Fibroblast of skin of left biceps (primary cell): ENCODE measurements at places on chromosomes 5 and 9.

DNA sequence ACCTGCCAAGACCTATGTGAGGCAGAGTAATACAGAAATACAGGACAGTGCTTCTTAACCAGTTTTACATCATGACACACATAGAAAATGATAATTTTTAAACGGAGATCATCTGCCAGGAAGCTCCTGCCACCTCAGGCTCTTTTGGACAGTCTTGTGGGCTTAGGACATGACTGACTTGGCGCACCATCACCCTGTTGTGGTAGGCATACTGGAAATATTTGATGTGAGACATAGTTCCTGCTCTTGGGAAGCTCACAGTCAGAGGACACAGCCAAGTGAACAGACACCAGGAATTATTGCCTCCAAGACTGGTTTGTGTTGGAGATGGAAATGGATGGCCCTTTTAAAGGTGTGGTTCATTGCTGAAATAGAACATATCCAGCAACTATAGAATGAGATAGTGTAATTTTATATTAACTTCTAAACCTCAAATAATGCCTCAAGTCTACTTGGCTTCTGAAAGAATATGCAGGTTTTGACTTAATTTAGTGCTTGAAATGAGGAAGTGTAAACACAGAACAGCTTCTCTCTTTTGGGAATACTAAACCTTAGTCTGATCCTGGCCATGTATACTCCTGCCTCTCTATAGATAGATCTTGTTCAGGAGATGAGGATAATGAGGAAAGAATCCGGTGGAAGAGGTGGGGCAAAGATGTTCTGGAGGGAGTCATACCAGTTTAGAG lies 19.7 kb downstream of the CPEB4 start:
- no peak for DNase-seq

- DNase-seq, result no peak
These were observed 35.5 kb upstream of the ANXA2R start for GRCh38 chr5:43075319-43076293.

DNA sequence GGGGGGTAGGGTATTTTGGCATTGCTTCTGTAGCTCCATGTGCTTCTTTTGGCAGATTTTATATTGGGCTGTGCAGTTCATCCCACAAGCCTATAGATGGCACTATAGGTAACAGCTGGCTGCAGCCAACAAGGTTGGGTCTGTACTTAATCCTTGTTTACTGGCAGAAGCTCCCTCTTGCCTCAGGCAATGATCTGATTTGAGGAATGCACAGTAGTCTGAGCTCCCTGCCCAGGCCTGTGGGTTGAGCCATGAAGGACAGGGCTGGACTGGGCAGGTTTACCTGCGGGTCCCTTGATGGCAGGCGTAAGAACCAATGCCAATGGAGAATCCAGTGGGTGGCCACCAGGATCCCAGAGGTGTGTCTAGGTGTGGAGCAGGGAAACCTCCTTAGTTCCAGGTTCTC lies 11.7 kb upstream of the OR1J2 start:
- peak; percentile 3 for DNase-seq

- DNase-seq, result no peak
These were observed 153.0 kb downstream of the DENND1A start for GRCh38 chr9:123776708-123777537.

- DNase-seq, result no peak
These were observed 1349.6 kb upstream of the C9orf72 start for GRCh38 chr9:28922891-28923290.

- DNase-seq, result peak; percentile 51
These were observed 32.1 kb downstream of the NAIF1 start for GRCh38 chr9:128034821-128035652.

- no peak for DNase-seq
These were observed 45.8 kb upstream of the PRDM9 start for GRCh38 chr5:23461576-23461975.

- no peak for DNase-seq
These were observed 52.1 kb upstream of the FSTL4 start for GRCh38 chr5:133664422-133664821.

- peak; percentile 61 for DNase-seq
These were observed 47.2 kb downstream of the ARHGEF28 start for GRCh38 chr5:73673161-73673591.

- no peak for DNase-seq
These were observed 50.0 kb upstream of the RAI14 start for GRCh38 chr5:34606101-34606500.

DNA sequence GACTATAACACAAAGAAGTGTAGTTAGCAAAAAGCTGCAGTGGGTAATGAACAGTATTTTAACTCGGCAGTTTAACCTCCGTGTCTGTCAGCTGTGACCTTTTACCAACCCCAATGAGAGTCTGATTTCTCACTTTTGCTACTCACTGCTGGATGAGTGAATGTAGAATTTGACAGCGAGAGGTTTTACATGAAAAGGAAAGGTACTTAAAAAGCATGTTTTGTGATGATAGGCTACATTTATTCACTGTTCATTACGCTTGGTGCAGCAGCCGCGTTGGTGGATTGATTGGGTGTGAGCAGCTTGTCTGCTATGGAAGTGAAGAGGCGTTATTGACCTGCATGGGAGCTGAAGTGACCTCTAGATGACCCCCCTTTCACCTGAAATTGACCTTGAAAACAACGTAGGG lies 867.7 kb downstream of the NR2F1-AS1 start:
- no peak for DNase-seq

DNA sequence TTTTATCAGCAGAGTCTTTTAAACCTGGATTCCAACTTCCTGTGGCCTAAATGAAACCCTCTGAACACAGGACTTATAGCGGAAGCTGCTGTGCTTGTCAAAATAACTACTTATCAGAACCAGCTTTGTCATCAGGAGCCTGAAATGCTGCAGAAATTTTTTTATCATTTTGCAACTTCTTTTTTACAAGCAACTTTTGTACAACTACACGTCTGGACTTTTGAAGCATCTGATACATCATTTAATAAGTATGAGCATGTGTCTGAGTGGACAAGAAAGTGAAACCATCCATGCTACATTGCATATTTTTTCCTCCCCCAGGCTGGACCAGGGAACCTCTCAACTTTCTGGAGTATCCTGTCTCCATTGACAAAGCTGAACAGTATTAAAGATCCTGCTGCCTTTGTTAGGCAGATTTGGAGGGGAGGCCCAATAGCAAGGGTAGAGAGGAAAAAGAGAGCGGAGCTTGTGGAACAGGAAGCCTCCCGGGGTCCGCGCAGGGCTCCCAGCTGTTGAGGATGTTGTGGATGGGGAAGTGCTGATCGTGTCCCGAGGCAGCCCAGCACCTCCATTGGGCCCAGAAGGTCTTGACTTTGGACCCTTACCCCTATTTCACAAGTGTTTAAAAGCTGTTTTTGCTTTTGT lies 196.6 kb downstream of the MSX2 start:
- DNase-seq, result no peak

- DNase-seq, result no peak
These were observed 344.1 kb downstream of the SEMA5A start for GRCh38 chr5:9201761-9202160.

DNA sequence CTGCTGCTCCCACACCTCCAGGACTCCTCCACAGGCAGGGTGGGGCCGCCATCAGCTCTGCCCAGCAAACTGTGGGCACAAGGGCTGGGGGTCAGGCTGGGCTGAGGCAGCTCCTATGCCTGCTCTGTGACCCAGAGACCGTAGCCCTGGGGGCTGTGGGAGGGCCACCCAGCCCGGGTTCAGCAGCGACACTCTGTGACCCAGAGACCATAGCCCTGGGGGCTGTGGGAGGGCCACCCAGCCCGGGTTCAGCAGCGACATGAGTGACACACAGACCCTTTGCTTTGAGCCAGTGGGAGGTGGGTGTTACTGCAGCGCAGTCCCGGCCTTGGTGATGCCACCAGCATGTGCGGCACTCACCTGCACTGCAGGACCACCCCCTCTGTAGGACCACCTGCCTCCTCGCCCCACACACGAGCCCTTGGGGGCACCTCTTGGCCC lies 118.9 kb upstream of the LPCAT1 start:
- DNase-seq, result no peak

DNA sequence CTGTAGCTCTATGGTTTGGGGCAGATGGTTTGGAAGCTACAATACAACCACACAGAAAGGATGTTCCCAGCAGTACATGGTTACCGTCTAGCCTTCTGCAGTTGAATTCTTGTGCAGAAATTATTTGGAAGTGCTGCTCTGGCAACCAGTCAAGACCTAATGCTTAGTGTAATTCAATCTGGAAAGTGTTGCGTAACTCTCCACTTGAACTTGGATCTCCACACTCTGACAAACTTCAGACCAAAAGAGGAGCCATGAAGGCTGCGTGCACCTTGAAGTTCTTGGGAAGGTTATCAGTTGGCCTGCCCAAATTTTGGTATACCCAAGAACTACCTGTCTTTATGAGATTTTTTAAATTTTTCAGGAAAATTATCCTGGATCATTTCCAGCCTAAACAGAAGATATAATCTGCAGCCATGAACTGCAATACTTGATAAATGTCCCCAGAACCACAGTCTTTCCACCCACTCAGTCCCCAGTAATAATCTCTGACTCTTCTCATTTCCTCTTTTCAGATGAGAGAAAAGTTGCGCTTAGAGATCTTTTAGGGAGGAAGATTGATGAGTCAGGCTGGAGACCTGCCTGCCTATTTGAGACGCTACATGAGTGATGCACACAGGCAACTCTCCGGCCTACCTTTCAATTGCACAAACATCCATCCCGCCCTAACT lies 159.9 kb downstream of the FANCC start:
- peak; percentile 93 for DNase-seq

DNA sequence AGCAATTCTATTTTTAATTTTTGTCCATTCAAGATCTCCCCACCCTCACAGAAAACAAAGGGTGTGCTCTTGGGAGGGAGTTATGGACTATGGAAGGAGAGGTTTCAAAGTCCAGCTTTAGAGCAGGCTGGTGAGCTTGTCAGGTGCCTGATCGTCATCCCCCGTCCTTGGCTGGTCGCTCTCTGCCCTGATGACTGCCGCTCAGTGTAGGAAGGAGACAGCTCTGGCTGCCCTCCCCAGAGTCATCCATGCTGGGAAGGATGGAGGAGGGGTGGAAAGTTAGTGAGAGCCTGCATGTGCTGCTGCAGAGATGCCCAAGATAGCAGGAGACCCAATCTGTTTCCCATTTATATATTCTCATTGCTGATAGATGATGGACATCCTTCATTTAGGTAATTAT lies 96.6 kb downstream of the NLN start:
- DNase-seq, result no peak

DNA sequence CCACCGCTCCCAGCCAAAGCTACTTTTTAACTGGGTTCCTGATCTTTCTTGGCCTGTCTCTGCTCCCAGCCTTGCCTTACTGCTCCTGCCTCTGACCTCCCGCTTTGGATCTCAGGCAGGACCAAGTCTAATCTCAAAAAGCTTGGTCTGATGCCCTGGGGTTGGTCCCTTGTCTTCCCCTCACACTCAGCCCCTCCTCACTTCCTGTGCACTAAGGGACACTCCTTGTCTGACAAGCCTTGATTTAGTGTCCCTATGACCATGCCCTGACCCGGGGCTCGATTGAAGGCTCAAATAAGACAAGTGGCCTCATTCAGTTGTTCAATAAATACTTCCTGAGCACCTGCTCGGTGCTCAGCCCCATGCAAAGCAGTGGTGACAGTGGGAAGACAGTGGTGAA lies 3.7 kb upstream of the GTF3C5 start:
- DNase-seq, result no peak

GRCh38 chr5:135714126-135714894 lies 120.2 kb upstream of the SLC25A48 start:
- peak; percentile 62 for DNase-seq

GRCh38 chr9:89548071-89548638 lies 50.2 kb upstream of the SEMA4D start:
- DNase-seq, result no peak

DNA sequence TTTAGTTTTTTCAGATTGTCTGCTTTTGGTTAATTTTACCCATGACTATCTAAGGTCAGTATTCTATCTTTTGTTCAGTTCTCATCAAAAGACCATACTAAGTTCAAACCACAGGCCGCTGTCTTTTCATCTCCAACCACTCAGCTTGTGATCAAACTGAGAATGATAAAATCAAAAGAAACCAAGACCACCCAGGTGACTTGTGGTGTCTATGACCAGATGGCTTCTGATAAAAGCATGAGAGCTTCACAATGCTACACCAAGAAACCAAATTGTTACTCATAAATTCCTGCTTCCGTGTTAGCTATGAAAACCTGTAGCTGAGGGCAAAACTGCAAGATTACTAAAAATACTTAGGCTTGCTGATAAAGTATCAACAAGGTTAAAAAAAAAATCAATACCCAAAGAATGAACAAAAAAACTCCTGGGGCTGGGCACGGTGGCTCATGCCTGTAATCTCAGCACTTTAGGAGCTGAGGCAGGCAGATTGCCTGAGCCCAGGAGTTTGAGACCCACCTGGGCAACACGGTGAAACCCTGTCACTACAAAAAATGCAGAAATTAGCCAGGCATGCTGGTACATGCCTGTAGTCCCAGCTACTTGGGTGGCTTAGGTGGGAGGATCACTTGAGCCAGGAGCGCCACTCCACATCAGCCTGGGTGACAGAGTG lies 25.8 kb upstream of the GPX8 start:
- DNase-seq, result no peak

- DNase-seq, result no peak
These were observed 19.5 kb downstream of the FAM163B start for GRCh38 chr9:133589454-133590227.

DNA sequence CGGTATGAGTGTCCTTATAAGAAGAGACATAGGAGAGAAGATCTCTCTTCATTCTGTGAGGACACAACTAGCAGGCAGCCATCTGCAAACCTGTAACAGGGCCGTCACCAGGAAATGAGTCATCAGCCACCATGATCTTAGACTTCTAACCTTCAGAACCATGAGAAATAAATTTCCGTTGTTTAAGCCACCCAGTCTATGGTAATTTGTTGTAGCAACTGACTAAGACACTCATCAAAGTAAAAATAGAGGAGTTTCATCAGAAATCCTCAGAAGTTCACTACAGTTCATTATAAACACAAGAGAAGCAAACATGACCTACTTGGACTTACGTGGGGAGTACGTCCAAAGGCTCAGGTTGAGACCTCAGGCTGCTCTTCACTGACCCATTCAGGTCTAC lies 357.7 kb downstream of the SEMA5A start:
- DNase-seq, result no peak

GRCh38 chr5:43642428-43642827 lies 39.4 kb downstream of the NNT start:
- no peak for DNase-seq
